ENCODE measurements at places on chromosomes 1 and 21. TPM values are rescaled to one million over a fixed set of nuclear protein-coding genes. Genes with fewer than 3 reads are reported as not detected.

SEMA6C gene
- 16.4 TPM for total RNA-seq

GRCh38 chr1:64392109-64392508 is 77.8 kb upstream of the CACHD1 start:
- no peak for DNase-seq

DNA sequence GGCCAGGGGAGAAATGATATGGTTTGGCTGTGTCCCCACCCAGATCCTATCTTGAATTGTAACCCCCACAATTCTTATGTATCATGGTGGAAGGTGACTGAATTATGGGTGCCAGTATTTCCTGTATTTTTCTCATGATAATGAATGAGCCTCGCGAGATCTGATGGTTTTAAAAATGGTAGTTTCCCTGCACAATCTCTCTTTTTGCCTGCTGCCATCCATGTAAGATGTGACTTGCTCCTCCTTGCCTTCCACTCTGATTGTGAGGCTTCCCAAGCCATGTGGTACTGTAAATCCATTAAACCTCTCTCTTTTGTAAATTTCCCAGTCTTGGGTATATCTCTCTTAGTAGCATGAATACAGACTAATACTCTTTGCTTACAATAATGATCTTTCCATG is 1453.9 kb upstream of the B3GALT2 start:
- DNase-seq, result no peak

SMCP gene
- not detected for total RNA-seq

- no peak for DNase-seq
Observed at GRCh38 chr1:151978922-151979321, 14.7 kb downstream of the S100A10 start.

- no peak for DNase-seq
Observed at GRCh38 chr1:109539676-109540075, at the start of gene GPR61. TSS of gene GPR61 (plus strand) at chr1:109539872. CDS start at chr1:109543023, 3,151 bp downstream.

GRCh38 chr1:201515895-201516294 is 9.0 kb upstream of the CSRP1 start:
- no peak for DNase-seq

LCE6A gene
- total RNA-seq, result not detected

PLD5 gene
- total RNA-seq, result 4.6 TPM

LRP8 gene
- 36.7 TPM for total RNA-seq

C1QB gene
- total RNA-seq, result 39.1 TPM

- no peak for DNase-seq
Observed at GRCh38 chr1:46187106-46187869, 10.9 kb downstream of the POMGNT1 start.

- DNase-seq, result no peak
Observed at GRCh38 chr1:204255966-204256365, 42.2 kb upstream of the GOLT1A start.

DNA sequence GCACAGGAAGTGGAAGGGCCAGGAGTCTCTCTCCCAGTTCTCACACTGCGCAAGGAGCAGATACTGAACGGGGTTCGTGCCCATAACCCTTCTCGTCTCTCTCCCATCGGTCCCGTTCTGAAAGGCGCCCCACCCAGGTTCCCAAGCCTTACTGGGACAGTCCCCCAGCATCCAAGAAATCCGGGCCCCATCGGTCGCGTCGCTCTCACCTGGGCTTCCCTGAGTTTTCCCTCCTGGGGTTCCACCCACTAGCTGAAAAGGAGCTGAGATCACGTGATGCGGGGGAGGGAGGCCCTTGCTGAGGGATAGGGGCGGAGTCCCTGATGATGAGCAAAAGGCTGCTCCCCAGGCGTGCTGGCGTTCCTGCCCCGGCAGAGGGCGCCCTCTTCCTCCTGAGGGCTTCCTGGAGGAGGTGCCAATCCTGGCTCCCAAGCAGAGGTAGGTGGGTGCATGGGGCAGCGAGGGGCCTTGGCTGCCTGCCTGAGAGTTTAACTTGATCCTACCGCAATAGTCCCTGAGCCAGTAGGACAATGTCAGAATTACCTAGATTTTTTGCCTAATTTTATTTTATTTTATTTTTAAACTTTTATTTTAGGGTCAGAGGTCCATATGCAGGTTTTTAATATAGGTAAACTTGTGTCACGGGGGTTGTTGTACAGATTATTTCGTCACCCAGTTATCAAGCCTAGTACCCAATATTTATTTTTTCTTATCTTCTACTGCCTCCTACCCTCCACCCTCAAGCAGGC is at the start of gene SPOCD1:
SPOCD1 (minus strand) TSS at position 271 of the 749 bp plus-strand sequence. CDS start 689 bp downstream, outside the sequence.
- DNase-seq, result peak; percentile 36

LINGO4 gene
- total RNA-seq, result 0.22 TPM

PODN gene
- total RNA-seq, result 4.2 TPM

DNA sequence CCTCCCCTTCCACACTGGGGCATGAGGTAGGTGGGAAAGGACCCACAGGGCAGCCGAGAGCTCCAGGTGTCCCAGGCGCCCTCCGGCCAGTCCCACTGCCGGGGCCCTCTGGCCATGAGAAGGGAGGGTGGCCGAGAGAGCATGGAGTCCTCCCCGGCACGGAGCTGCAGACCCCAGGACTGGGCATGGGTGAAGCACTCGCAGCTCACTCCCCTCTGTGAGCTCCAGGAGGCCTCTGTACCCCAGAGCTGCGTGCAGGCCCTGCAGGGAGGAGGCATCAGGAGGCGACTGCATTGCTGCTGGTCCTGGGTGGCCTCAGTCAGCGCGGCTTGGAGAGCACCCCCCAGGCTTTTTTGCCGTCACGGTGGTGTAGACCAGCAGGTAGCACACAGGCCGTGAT is 80.1 kb upstream of the TTC34 start:
- no peak for DNase-seq

DNA sequence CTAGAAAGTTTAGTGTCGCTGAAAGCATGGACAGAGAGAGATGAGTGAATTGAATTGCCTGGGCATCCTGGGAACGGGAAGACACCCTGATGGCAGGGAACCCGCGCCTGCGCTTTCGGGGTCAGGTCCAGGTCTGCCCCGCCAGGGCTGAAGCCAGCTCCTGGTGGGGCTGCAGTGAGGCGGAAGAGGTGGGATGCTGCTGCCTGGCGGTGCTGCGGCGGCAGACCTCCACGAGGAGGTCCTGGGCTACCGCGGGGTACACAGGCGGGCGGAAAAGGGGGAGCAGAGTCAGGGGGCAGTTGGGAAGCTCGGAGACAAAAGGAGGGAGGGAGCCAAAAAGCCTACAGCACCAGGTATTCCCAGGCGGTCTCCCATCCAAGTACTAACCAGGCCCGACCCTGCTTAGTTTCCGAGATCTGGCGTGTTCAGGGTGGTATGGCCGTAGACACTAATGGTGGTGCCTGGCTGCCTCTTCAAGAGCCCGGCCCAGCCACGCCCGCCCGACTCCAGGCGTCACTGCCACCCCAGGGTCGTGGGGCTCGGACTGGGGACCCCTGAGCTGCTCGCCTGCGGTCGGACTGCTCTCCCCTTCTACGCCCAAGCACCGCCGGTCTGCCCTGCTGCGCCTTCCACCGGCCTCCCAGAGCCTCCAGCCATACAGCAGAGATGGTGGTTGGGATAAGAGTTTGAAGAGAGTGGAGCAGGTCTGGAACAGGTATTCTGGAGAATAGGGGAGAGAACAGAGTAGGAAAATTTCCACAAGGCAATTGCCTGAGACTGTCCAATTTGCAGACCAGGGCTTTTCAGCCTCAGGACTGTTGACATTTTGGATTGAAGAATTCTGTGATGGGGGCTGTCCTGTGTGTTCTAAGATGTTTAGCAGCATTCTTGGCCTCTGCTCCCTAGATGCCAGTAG is 46.1 kb downstream of the MDM4 start:
- DNase-seq, result no peak

GRCh38 chr1:186595969-186596368 is 84.3 kb downstream of the PTGS2 start:
- no peak for DNase-seq

F5 gene
- total RNA-seq, result 1.5 TPM

- peak; percentile 1 for DNase-seq
Observed at GRCh38 chr1:84083307-84083706, 60.8 kb upstream of the PRKACB start.

DNA sequence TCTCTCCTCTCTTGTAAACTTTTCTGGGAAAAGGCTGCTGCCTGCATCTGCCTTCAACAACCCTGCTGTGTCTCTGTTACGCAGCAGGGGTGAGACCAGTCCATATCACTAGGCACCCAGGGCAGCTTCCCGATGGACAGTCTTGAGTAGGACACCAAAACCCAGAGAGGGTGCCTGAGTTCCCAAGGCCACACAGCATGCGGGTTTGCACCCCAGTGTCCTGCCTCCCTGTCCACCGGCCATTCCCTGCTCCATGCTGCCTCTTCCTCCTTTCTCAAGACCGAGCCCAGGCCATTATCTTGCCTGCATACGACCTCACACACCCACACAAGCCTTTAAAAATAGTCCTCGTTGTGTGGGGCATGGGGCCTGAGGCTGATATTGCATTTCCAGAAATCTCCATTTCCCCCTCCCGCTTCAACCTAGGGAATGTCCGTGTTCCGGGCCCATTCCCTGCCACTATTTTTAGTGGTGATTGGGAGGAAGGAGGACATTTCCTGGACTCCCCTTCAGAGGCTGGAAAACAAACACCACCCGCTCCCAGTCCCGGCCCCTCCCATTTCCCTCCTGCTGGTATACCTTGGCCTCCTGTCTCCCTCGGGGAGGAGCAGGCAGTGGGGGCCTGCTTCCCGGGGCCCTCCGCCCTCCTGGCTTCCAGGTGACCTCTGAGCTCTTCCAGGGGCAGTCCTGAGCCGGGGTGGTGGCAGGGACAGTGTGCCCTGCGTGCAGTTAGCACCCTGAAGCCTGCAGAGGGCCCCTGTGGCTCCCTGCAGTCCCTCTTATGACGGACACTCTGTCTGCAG is 132.4 kb upstream of the TMEM51 start:
- no peak for DNase-seq

- no peak for DNase-seq
Observed at GRCh38 chr1:233022246-233022645, 71.8 kb downstream of the NTPCR start.

OR2L2 gene
- 0.39 TPM for total RNA-seq

GRCh38 chr1:174900317-174900716 is 99.4 kb upstream of the CACYBP start:
- DNase-seq, result no peak

PRKCZ gene
- 63.6 TPM for total RNA-seq

PLPPR4 gene
- total RNA-seq, result 70.7 TPM

DNA sequence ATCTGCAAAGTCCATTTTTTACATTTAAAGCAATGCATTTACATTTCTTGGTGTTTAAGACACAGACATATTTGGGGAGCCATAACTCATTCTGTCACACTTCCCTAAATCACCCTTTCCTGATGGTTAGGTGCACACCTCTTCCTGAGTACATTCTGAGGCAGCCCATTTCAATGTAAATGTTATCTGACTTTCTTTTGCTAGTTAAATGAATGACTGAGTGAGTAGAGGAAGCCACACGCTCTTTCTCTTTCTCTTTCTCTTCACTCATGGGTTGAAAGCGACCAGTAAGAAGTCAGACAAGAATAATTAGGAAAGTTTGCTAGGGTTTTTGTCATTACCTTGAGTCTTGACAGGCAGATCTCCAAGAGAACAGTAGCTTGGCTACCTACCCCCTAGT is 143.1 kb downstream of the S1PR1 start:
- DNase-seq, result no peak

- no peak for DNase-seq
Observed at GRCh38 chr1:183284086-183284485, 98.0 kb downstream of the LAMC2 start.

DNA sequence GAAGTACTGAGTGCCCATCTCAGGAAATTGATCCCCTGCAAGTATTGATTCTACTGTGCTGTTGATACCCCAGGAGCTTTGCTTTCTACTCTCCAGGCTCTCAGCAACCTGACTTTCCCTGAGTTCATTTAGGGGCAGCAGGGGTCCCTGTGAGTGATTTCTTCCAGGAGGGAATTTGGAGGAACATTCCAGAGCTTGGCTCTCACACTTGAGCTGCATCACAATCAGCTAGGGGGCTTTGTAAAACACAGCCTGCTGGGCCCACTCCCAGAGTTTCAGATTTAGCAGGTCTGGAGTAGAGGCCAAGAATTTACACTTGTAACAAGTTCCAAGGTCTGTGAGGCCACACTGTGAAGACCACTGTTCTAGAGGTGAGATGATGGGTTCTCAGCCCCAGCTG is 16.1 kb upstream of the ACTL8 start:
- no peak for DNase-seq

DNA sequence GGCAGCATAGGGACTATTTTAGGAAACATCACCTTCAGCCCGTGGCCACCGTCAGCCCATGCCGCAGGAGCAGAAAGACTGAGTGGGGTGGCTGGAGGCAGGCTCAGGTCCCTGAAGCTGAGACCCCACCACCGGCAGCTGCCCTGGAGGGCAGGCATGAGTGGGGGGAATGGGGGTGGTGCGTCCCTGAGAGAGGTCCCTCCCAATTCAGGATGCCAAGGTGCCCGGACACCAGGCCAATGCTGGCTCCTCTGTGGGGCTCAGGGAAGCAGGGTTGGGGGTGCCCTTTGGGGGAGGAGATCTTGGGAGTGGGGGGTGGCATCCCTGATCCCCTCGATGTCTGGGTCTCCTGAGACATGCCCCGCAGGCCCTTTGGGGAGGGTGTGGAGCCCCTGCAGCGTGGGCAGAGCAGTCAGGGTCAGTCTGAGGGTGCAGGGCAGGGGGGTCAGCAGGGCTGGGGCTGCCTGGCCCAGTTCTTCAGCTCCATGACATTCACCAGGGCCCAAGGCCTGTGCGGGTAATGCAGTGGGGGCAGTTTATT is 998 bp upstream of the TTC34 start:
- no peak for DNase-seq

DNA sequence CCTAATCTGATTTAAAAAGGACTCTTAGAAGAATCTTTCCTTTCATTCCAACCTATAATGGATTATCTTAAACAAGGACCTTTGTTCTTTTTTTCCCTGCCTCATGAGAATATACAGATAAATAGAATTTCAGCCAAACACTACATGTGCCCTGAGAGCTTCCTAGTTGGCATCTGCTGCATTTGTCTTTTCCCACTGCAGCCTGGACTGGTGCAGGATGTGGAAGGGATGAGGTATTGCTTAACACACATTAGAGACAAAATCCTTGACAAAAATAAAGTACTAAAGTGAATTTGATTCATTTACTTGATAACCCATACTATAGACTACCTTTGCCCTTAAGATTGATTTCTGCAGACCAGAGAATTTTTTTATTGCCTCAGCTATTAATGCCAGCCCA is 59.5 kb downstream of the PALMD start:
- DNase-seq, result no peak

FALEC gene
- total RNA-seq, result not detected

GRCh38 chr1:217097819-217098218 is 374.6 kb upstream of the ESRRG start:
- DNase-seq, result no peak

DNA sequence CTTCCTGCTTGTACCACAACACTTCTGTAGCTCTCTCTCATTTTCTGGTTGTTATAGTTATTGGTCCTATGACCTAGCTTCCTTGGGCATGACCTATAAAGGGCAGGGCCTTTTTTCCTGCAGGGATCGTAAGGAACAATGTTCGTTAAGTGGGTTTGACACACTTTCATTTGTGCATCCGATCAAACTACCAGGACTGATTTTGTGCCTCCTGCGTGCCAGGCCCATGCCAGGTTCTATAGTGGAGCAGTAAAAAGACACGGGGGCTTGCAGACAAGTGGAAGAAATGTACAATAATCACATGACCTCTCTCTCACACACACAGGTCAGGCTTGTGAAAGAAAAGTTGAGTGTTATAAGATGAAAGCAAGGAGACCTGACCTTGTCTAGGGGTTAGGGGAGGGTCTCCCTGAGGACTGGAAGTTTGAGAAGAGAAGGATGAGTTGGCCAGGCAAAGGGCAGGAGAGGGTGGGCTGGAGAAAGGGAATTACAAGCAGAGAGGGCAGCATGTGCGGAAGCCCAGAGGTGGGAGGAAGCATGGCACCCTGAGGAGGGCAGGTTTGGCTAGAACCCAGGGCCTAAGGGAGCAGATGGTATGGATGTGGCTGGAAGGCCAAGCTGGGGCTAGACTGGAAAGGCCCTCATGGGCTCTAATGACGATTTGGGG is 145.4 kb downstream of the GRIK3 start:
- no peak for DNase-seq
